ENCODE measurements at places on chromosomes 3 and 15.

GRCh38 chr3:25576146-25576545, 88.6 kb downstream of the TOP2B start:
- DNase-seq = no peak

- DNase-seq = no peak
Measured at GRCh38 chr3:63029326-63029725, 154.1 kb upstream of the CADPS start.

DNA sequence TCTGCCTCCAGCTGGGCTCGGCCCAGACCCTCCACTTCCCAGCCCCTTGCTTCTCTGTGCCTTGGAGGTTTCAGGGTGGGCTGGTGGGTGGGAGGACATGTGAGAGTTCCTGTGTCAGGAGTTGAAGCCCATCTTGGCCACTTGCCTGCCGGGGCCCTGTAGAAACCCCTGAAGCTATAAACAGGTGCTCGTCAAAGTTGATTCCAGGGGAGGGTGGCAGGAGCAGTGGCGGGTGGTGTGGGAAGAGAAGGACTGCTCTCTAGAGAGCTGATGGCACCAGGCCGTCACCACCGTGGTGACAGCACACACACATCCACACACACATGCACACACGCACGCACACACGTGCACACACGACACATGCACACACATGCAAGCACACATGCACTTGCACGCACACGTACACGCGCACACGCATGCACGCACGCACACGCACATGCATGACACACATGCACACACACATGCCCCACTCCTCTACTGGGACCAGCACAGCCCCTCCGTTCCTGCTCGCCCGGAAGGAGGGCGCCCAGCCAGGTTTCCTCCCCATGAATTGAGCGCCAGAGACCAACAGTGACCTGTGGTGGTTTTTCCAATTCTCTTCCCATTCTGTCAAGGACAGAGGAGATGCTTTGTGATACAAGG, 56.3 kb upstream of the CGNL1 start:
- DNase-seq = no peak

DNA sequence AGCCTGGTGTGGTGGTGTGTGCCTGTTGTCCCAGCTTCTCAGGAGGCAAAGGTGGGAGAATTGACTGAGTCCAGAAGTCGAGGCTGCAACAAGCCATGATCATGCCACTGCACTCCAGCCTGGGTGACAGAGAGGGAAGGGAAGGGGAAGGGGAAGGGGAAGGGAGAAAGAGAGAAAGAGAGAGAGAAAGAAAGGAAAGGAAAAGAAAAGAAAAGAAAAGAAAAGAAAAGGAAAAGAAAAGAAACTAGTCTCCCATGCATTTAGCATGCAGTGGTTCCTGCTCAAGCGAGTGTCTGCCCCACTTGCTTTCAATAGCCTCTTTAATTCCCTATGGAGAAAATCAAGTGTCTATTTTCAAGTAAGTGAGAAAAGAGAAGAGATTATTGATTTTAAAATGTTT, 20.6 kb upstream of the CAPN7 start:
- no peak for DNase-seq
